ENCODE measurements at places on chromosomes 3 and 15. TPM values are rescaled to one million over a fixed set of nuclear protein-coding genes. Genes with fewer than 3 reads are reported as not detected.

DNA sequence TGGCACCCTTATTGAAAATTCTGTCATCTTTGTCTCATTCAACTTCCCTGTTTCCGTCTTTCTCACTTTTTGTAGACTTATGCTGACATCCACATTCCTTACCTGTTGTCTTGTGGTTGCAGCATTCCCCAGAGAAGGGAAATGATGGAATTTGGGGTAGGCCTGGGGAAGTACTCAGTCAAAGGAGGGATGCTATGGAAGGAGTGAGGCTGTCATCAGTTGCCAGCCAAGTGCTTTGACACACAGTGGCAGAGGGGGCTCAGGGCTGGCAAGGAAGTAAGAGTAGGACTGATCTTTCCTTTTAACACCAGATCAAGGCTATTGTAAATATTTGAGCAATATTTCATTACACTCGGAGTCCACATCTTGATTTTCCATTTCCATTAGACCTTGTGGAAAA, 64.4 kb downstream of the RPLP1 start:
- peaks cover 12% of the 10 kb centered on the region for H3K27me3 ChIP-seq
- no peaks in the 10 kb centered on the region for H3K36me3 ChIP-seq
- no peak for DNase-seq
- H3K4me3 ChIP-seq: no peak overlapping the region
- H3K27ac ChIP-seq: no peak overlapping the region

DNA sequence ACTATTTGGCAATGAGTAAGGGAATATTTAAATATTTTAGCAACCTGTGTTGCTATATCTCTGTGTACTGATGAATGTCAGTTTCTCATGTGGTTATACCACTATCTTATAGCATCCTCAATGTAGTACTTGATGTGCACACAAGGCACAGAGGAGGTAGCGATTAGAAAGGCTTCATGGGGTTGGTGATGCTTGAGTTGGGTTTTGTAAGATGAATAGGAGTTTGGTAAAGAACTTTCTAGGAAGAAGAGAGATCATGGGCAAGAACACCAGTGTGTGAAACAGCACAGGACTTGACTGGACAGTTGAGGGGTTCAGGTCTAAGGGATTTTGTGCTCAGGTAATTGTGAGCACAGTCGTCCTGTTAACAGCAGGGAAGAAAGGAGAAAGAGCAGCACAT, 38.1 kb downstream of the LPP start:
- H3K36me3 ChIP-seq: peaks cover 18% of the 10 kb centered on the region
- no peak for DNase-seq
- no peaks in the 10 kb centered on the region for H3K27me3 ChIP-seq
- H3K27ac ChIP-seq: no peak overlapping the region
- H3K4me3 ChIP-seq: no peak overlapping the region

- no peak overlapping the region for H3K27ac ChIP-seq
- DNase-seq: no peak
- no peaks in the 10 kb centered on the region for H3K27me3 ChIP-seq
Measured at GRCh38 chr15:35319354-35319753, 226.6 kb downstream of the DPH6 start.

DNA sequence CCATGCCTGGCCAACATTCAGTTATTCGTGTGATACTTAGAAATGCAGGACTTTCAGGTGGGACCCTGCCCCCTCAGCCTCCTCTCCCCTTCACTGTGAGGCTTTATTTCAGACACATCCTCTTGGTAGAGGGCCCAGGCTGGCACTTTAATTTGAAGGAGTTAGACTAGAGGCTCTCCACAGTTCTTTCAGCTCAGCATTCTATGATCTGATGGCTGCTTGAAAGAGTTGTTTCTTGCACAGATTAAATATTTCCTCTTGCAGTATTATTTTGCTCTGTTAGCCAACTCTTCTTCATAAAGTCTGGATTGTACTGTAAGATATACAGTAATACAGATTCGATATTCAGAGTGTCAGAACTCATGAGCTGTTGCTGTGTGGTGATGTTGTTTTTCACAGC, 35.1 kb downstream of the CTDSPL start:
- H3K4me3 ChIP-seq: no peak overlapping the region
- no peak overlapping the region for H3K27ac ChIP-seq
- peaks cover 3% of the 10 kb centered on the region for H3K27me3 ChIP-seq
- no peaks in the 10 kb centered on the region for H3K36me3 ChIP-seq
- H3K4me1 ChIP-seq: peaks cover 3% of the 10 kb centered on the region
- no peak for DNase-seq

- H3K27ac ChIP-seq: no peak overlapping the region
- no peaks in the 10 kb centered on the region for H3K27me3 ChIP-seq
- H3K36me3 ChIP-seq: peaks cover 12% of the 10 kb centered on the region
- H3K4me1 ChIP-seq: peaks cover 5% of the 10 kb centered on the region
- DNase-seq: no peak
Measured at GRCh38 chr3:11548721-11549131, 95.0 kb downstream of the VGLL4 start.

- no peak overlapping the region for H3K4me3 ChIP-seq
- H3K27me3 ChIP-seq: no peaks in the 10 kb centered on the region
- no peaks in the 10 kb centered on the region for H3K36me3 ChIP-seq
Measured at GRCh38 chr3:118181274-118181673, 853.4 kb downstream of the IGSF11 start.

Gene ZDHHC23
- 6.6 TPM for total RNA-seq

DNA sequence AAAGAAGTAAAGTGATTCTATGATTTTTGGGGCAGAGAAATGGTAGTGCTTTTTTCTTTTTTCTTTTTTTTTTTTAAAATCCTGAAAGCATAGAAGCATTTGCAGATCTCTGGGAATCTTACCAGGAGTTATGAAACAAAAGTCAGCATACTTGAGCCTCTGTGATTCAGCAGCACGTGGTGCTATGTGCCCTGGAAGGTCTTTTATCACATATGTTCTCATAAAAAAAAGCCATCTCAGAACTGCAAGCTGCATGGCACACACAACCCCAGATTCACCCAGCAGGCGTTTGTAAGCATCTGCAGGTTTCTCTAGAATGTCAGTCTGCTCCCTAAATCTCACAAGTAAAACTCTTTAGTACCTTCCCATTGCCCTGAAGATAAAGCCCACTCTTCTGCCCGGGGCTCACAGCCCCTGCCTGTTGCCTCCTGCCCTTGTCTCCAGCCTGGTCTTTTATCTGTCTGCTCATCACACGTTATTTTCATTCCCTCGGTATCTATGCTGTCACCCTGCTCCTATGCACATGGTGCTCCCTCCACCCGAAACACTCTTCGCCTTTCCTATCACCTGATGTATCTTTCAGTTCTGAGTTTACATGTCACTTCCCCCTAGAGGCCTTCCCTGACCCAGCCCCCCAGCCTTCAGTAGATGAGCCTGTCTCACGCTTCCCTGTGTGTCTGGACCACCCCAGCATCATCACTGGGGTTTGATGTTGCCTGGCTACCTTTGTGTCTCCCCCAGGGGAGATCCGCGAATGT, 72.4 kb downstream of the CHDH start:
- H3K27me3 ChIP-seq: peaks cover 8% of the 10 kb centered on the region
- H3K27ac ChIP-seq: no peak overlapping the region
- no peaks in the 10 kb centered on the region for H3K4me1 ChIP-seq
- no peaks in the 10 kb centered on the region for H3K36me3 ChIP-seq
- DNase-seq: no peak

DNA sequence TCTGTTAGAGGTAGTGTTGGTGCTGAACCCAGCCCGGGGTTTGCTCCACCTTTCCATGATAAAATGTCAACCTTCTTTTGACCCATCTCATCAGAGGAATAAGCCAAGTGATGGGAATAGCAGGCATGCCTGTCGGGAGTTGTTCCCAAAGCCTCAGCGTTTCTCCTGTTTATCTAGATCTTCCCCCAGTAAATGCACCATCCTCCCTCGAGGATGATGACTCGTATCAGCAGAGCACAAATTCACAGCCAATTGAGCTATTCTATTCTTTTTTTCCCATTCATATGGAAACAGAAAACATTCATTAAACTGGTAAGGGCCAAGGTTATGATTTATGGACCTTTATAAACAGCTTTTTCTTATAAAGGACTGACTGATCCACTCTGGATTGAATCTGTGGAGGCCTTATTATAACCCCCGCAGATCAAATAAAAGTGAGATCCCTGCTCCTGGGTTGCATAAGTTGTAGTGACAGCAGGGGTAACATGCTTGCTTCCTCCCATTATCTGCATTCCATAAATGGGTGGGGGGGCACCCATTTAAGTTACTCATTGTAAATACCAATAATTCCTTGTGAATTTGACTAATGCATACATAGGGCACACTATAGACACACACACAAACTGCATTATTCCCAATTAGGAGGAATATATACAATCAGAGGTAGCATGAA, 207.3 kb downstream of the PLCL2 start:
- DNase-seq: no peak
- H3K4me3 ChIP-seq: no peak overlapping the region
- no peak overlapping the region for H3K27ac ChIP-seq
- H3K4me1 ChIP-seq: peaks cover 20% of the 10 kb centered on the region

Gene CSPG4
- not detected for total RNA-seq

DNA sequence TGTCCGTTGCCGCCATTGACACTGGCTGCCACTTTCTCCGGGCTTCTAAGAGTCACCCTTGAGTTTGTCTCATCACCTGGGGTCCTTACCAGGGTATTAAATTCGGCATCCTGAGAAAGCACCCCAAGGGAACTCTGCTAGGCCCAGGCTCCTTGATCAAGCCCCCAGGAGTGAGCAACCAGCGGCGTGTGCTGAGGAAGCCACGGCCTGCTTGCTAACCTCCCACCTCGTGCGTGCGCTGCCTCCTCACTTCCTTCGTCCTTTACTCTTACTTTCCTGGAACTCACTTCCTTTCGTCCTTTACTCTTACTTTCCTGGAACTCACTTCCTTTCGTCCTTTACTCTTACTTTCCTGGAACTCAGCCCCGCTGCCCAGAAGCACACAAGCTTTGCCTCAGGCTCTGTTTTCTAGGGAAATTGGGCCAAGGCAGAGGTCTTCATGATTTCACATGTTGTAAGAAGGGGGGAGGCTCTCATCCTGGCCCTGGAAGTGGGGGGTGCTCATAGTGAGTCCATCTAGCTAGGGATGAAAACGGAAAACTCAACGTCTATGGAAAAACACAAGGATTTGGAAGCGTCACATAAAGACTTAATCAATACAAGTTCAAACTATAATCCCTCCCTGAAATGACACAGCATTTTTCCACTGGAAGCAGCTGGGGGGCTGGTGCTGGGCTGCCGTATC, 36.7 kb upstream of the BDH1 start:
- peak; percentile 65 for DNase-seq
- no peaks in the 10 kb centered on the region for H3K27me3 ChIP-seq
- peak overlapping the region; percentile 81 for H3K27ac ChIP-seq
- H3K36me3 ChIP-seq: no peaks in the 10 kb centered on the region

DNA sequence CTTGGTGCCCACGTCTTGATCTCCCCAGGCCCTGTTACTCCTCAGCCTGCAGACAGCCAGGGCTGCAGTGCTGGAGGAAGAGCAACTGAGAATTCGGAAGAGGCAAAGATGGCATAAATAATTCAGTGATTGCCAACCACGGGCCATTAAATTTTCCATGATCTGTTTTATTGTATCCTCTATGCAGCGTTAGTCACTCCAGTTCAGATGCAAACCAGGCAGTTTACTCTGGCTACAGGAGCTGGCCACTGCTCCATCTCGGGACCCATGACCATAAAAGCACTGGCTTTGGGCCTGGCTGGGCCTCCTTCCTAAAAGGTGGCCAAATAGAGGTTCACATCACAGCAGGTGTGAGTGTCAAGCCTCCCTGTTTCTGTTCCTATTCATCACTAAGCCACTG, 137.6 kb upstream of the TLE3 start:
- H3K27ac ChIP-seq: no peak overlapping the region
- peaks cover 3% of the 10 kb centered on the region for H3K36me3 ChIP-seq
- H3K4me1 ChIP-seq: peaks cover 17% of the 10 kb centered on the region
- H3K4me3 ChIP-seq: no peak overlapping the region
- no peak for DNase-seq

DNA sequence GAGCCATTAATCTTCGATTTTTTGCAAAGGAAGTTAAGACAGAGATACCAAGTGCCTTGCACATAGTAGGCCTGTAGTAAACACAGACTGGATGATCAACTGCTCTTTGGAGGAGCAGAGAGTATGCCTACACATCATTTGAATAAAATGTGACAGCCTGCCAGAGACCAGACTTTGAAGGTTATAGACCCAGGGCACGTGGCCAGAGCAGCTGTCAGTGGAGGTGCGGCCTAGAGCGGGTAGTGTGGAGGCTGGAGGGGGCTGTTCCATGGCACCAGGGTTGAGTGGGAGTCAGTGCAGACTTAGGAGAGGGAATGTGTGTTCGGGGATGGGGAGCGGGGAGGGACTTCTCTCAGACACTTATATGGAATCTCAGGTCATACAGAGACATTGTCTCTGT, 80.8 kb downstream of the SMAD3 start:
- H3K36me3 ChIP-seq: no peaks in the 10 kb centered on the region
- DNase-seq: peak; percentile 30

- H3K4me3 ChIP-seq: peak overlapping the region; percentile 57
- H3K27me3 ChIP-seq: no peaks in the 10 kb centered on the region
- H3K4me1 ChIP-seq: peaks cover 49% of the 10 kb centered on the region
- DNase-seq: peak; percentile 78
- H3K36me3 ChIP-seq: no peaks in the 10 kb centered on the region
Measured at GRCh38 chr3:16849229-16849628, 35.5 kb upstream of the PLCL2 start.

Gene NKTR
- 73.9 TPM for total RNA-seq

GRCh38 chr3:163766112-163766511, 1312.2 kb downstream of the SI start:
- H3K36me3 ChIP-seq: no peaks in the 10 kb centered on the region
- no peaks in the 10 kb centered on the region for H3K27me3 ChIP-seq
- H3K27ac ChIP-seq: no peak overlapping the region
- no peaks in the 10 kb centered on the region for H3K4me1 ChIP-seq
- no peak overlapping the region for H3K4me3 ChIP-seq

GRCh38 chr3:151067158-151067557, 18.3 kb upstream of the MED12L start:
- peaks cover 5% of the 10 kb centered on the region for H3K27me3 ChIP-seq
- peak; percentile 13 for DNase-seq
- no peaks in the 10 kb centered on the region for H3K36me3 ChIP-seq
- no peak overlapping the region for H3K27ac ChIP-seq
- no peaks in the 10 kb centered on the region for H3K4me1 ChIP-seq
- no peak overlapping the region for H3K4me3 ChIP-seq

Gene ROPN1
- total RNA-seq: not detected

DNA sequence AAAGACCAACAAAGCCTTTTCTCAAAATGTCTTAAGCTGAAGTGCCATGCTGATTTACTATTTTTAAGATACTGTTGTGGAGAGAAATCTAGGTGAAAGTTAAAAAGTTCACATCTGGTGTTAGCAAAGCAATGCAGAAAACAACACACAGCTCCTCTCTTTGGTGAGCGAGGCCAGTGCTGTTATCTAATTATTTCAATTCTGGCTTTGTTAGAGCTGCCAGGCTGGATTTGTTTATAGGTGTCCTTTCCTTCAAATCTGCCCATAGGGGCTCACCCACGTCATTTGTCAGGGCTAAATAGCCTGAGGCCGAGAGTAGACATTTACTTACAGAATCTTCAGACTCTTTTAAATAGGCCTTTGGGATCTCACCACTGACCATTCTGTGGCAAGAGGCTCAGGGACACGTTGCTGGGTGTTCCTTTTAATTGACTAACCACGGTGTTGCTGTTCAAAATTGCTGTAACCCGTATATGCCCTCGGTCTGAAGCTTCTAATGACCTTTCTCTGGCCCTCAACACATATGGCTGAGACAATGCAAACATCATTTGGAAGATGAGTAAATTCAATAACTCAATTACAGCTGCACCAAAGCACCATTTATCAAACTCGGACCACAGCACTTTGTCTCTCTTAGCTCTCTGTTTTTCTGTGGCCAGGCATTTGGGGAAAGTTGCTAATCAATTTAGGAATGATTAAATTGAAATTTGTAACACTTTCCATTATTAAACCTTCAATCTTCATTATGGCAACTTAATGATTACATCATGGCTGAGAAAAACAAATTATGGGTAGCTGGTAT, 152.6 kb downstream of the PDZRN3 start:
- peaks cover 18% of the 10 kb centered on the region for H3K27me3 ChIP-seq
- H3K36me3 ChIP-seq: no peaks in the 10 kb centered on the region
- no peak overlapping the region for H3K4me3 ChIP-seq
- no peak for DNase-seq
- H3K27ac ChIP-seq: no peak overlapping the region

Gene ACAN
- total RNA-seq: not detected

All from activated CD4-positive, alpha-beta memory T cell treated with anti-CD3 and anti-CD28 coated beads for 36 hours (primary cell).